Fibroblast of skin of right quadriceps (primary cell): ENCODE measurements at places on chromosomes 3 and 15.

DNA sequence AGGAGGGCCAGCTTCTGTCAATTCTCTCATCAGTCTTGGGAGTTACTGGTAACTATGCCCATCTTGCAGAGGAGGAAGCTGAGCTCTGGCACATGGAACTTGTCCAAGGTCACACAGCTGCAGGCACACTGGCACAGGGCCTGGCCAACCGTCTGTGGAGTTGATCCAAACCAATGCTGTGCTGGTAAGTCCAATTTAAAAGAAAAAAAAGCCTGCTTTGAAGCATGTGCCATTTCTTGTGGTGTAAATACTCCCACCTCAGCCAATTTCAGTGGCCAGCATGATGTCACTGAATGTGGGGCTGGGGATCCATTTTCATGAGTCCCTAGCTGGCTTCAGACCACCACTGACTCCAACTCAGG is 83.4 kb downstream of the CHSY1 start:
- DNase-seq: no peak

GRCh38 chr3:196569003-196569516 is 600 bp downstream of the FBXO45 start:
- peak; percentile 3 for DNase-seq

DNA sequence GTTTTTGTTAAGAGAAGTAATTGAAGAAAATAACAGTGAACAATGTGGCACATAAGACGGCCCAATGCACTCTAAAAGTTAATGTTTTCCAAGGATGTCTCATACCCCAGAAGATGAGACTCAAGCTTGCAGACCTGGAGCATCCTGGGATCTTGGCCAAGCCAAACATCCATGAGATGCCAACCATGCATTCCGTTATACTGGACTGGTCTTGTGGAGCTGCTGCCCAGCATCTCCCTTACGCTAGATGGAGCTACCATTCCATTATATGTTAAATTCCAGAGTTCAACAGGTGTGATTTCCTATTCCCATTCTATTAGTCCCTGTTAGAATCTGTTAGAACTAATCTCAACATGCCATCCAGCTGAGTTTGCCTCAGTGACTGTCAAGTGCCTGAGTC is 181.8 kb downstream of the PDCD6IP start:
- peak; percentile 84 for DNase-seq

DNA sequence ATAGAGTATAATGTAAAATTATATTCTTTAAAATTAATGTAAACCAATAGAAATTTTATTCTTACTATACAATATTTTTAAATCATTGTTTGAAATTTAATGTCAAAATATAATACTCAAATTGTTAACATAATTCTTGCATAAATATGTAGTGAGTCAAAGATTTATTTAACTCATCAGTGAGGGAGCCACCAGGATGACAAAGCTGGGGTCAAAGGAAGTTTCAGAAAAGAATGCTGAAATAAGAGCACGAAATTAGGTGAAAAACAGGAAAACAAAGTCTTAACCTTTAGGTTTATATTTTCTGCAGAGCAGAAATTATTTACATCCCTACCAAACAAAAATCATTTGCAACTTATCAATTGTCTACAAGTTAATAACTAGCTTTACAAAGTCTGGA is 74.1 kb downstream of the DIPK2A start:
- no peak for DNase-seq

DNA sequence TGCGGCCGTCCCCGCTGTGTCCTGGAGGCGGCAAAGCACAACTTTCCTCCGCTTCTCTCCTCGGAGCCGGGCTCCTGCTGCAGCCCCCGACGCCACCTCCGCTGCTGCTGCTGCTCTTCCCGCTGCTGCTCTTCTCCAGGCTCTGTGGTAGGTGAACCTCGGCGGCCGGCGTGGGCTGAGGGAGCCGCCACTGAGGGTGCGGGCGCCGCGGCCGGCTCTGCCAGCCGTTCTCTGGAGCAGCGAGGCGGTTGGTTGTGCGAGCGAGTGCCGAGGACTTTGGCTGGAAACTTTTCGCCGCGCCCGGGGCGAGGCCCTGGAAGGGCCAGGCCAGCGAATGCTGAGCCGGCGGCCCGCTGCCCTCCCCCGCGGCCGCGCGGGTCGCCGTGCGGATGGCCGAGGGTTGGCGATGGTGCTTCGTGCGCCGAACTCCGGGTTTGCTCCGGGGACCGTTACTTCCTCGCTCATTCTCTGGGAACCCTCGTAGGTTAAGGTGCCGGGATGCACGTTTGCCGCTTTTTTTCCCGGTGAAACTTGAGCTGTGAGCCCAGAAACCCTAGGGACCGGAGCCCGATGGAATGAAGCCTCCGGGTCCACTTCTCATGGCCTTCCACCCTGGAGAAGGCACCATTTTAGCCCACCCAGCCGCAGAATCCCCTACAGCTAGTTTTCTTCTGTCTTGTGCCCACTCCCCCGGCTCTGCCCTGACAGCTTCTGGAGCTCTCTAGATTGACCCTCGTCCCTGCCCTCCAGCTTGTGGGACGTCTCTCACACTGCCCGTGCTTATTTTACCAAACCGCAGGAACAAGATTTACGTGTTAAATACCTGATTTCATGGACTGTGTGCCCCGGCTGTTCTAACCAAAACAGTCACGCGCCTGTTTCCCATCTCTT is 660 bp downstream of the NECTIN3 start:
- peak; percentile 38 for DNase-seq

GRCh38 chr3:66211779-66212178 is 9.0 kb upstream of the SLC25A26 start:
- no peak for DNase-seq

DNA sequence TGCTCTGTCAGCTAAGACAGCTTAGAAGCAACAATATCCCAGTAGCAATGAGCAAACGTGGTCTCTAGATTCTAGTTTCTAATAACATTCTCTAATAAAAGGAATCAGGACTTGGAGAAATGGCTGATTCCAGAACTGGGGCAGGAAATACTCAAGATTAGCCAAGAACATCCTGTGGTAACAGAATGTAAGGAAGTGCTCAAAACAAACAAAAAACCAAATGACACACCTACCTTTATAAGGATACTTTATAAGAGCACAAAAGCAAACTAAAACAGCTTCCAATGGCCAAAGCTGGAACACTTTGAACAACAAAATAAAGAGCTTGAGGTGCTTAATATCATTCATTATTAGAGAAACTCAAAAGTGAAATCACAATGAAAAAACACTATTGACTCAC is 33.1 kb upstream of the EIF5A2 start:
- no peak for DNase-seq
